NCI-H446 treated with DMSO at 0.1 percent for 48 hours (cell line): ENCODE measurements at places on chromosomes 3 and 15.
A peak's percentile ranks its signal among the peaks of the same experiment; 100 is the strongest.

DNA sequence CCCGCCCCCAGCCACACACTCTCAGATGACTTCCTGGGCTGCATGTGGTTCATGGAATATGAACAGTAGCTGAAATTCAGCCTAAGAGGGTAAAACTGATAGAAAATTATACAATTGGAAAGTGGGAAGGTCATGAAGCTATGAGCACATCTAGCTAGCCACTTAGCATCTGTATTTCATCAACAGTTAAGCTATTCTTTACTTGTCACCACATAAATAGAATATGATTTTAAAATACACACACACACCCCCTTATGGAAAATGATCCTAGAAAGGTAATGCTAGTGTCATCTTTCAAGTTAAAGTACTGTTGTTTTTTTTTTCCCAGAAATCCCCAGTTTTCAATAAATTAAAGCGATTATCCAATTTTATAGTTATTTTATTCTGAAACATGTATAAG is 3.6 kb downstream of the MAP4 start:
- no peak for DNase-seq

- DNase-seq = peak; percentile 72
Measured at GRCh38 chr15:40769274-40770146, at the start of gene C15orf62. TSS of gene C15orf62 (plus strand) at chr15:40769980. CDS start at chr15:40770496, 516 bp downstream.

- DNase-seq = no peak
Measured at GRCh38 chr3:420584-420983, 224.0 kb downstream of the CHL1 start.

DNA sequence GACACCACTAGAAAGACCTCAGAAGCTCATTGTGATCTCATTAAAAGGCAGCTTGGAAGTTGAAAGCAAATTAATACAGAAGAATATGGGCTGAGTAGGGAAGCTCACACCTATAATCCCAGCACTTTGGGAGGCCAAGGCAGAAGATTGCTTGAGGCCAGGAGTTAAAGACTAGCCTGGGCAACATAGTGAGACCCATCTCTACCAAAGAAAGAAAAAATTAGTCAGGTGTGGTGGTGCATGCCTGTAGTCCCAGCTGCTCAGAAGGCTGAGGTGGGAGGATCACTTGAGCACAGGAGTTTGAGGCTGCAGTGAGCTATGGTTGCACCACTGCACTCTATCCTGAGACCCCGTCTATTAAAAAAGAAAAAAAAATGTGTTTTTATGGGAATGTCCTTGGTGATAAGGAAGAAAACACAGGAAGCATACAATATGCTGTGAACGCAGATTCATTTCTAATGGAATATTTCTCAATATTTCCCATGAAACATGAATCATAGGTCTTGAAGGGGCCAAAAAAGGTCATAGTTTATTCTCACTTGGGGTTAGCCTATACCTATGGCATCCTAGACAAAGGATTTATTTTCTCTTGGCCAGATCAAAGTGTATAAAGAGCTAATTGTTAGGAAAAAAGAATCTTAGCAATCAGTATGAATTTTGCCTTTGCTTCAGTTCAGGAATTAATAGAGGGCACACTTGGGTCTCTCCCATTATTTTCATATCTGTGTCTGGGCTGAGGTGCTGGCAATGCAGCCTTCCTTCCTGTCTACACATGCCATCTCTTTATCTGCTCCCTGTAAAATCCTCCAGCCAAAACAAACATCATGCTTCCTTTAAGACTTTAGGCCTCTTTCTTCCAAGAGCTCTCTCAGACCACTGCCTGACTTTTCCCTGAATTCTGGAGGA is 98.2 kb downstream of the FNDC3B start:
- DNase-seq = no peak

DNA sequence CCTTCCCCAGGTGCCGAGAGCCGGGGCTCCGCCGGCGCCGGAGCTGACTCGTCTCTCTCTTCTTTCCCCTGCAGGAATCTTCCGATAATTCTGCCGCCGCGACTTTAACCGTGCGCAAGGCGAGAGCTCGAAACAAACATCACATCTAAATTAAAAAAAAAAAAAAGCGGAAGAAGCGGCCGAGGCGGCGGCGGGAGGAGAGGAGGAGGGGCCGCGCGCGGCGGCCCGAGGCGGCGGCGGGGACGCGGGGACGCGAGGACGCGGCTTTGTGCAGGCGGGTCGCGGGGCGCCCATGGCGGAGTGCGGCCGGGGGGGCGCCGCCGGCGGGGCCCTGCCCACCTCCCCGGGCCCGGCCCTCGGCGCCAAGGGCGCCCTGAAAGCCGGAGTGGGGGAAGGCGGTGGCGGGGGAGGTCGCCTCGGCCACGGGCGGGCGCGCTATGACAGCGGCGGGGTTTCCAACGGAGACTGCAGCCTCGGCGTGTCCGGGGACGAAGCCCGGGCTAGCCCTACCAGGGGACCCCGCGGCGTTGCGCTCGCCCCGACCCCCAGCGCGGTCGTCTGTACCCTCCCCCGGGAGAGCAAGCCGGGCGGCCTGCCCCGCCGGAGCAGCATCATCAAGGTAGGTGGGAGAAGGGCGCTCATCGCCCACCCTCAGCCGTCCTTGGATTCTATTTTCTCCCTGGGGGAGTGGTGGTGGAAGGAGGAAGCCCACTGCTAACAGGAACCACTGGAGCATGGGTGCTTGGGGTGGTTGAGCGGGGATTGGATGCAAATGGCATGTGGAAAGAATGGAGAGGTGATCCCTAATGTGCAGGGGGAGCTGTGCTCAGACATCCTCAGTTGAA is at the start of gene PLCL2:
Gene PLCL2 (plus strand): TSS at position 208 of the 845 bp plus-strand sequence. CDS start 85 bp downstream, at position 293.
- DNase-seq = no peak

DNA sequence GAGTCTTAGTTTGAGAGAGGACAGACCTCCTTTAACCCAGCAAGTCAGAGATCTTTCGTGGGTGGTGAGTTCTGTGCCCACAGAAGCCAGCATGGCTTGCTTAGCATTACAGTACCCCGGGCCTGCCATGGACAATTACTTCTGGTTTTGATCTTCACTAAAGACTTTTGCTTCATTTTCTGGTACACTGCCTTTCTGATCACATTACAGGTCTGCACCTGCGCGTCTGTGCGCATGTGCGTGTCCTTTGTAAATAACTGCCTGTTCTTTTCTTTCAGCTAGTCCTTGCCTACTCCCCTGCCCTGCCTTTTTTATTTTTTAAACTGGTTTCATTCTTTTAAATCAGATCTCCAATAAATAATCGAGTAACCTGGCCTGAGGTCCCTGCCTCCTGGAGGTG is 57.1 kb upstream of the CMTM8 start:
- DNase-seq = no peak

GRCh38 chr3:166785876-166786275 is 594.2 kb downstream of the ZBBX start:
- DNase-seq = no peak
